ENCODE measurements at places on chromosomes 7 and 10. TPM values are rescaled to one million over a fixed set of nuclear protein-coding genes. Genes with fewer than 3 reads are reported as not detected.

Gene OR2A1
- not detected for total RNA-seq

Gene AGR2
- not detected for total RNA-seq

Gene ZNF804B
- not detected for total RNA-seq

Gene EFCAB10
- 3.1 TPM for total RNA-seq

Gene ZNF107
- total RNA-seq: 31.0 TPM

Gene ZNF727
- total RNA-seq: not detected

Gene CYP2C19
- total RNA-seq: not detected

Gene KCNMA1
- total RNA-seq: 11.1 TPM

Data from H1 (cell line).